Psoas muscle (tissue), 8 donors: ENCODE measurements at places on chromosomes 2 and 18. TPM values are rescaled to one million over a fixed set of nuclear protein-coding genes. Genes with fewer than 3 reads are reported as not detected.

The CCBE1 gene
- 0.20 TPM for total RNA-seq

The COL4A3 gene
- total RNA-seq = 20.9 TPM

The KLHL30 gene
- total RNA-seq = 82.1 TPM

The IL1R1 gene
- total RNA-seq = 31.2 TPM

The TRPM8 gene
- total RNA-seq = not detected

The MSH6 gene
- 21.1 TPM for total RNA-seq

The SCN1A gene
- total RNA-seq = not detected

The DPP10 gene
- not detected for total RNA-seq

The LYG1 gene
- 0.39 TPM for total RNA-seq
